ENCODE measurements at places on chromosomes 7 and 10. TPM values are rescaled to one million over a fixed set of nuclear protein-coding genes. Genes with fewer than 3 reads are reported as not detected.

DNA sequence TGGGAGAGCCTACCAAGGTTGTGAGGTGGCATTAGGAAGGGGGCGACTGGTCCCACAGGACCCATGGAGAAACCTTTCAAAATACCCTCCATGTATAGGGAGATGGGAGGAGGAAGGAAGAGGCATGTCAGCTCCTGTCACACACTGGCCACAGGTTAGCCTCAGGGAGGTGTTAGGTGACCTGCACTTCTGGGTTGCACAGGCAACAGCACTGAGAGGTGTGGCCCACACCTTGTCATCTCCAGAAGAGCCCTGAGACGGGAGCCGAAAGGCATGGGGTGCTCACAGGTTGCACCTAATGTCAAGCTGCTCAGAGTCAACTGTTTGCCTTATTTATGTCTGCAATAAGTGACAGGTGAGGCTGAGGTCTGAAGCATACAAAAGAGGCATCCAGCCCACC is 14.6 kb upstream of the USP6NL start:
- DNase-seq, result no peak

OR13A1 gene
- total RNA-seq, result not detected

DNA sequence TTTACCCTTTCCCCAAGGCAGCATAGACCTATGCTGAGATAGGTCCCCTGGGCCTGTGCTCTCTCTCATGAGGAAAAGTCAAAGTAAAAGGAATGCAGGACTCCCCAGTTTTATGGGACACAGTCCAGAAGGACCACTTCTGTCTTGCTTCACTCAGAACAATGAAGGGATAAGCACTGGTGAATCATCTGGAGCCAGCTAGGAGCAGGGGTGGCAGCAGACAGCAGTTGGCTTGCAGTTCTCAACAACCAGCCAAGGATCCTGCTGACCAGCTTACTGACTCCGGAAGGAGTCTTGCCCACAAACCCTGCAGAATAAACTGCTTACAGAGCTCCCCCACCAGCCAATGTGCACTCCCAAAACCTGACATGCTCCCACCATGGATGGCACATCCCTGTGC is 152.1 kb upstream of the GHITM start:
- DNase-seq, result no peak

DNA sequence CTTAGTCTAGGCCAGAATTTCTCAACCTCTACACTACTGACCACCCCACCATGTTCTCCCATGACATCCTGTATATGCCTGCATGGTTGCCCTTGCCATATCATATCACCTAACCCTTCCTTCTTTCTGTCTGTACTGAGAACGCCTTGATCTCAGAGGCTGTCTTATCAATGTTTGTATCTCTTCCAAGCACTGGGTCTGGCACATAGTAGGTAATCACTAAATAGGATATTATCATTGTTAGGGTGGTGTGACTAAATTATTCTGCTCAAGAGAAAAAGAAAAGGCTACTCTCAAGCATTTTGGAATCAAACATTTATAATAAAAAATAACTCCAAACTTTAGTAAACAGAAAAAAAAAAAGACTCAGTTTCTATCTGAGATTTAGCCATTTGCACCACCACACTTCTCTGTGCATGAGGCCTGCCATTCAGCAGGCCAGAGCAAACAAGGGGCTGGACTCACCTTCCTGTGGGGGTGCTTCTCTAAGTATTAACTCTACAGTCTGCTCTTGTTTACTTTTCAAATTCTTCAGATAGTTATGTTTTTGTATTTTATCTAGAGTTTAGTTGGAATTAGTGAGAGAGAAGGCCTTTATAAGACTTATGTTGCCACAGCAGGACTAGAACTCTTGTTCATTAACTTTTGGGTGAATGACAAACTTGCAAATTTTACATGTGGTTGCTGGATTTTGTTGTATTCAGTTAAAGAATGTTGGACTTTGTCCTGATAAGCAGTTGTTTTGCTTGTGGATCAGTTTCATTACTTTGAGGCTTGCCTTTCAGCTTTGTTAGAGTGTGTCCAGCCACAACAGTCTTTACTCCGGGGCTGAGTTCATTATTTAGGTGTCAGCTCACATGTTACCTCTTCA is 5.4 kb downstream of the AGBL3 start:
- no peak for DNase-seq

FRAT1 gene
- total RNA-seq, result 10.0 TPM

DNA sequence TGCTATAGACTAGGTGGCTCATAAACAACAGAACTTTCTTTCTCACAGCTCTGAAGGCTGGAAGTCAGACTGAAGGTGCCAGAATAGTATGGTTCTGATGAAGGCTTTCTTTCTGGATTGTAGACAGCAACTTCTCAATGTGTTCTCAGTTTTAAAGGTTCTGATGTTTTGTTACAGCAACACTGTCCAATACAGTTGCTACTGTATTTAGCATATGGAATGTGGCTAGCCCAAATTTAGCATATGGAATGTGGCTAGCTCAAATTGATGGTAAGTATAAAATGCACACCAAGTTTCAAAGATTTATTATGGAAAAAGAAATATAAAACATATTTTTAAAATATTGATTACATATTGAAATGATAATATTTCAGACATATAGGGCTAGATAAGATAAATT is 145.3 kb downstream of the MBL2 start:
- no peak for DNase-seq

DNA sequence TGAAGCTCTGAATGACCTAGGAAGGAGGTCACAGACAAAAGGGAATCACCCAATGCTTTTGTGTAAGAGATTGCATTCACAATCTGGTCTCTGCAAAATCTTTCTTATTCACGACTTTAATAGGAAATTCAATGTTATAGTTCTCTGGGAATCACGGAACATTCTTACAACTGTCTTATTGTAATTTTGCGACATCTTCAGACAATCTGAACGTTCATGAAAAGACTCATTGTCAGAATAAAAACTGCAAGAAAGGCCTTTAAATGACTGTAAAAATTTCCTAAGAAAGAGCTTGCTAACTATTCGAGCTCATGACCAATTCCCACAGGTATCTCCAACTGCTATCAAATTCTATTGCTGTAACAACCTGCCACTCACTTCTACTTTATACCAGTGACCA is 130.7 kb downstream of the DGKI start:
- no peak for DNase-seq

- DNase-seq, result peak; percentile 79
These were observed 7.2 kb upstream of the MBL2 start for GRCh38 chr10:52779541-52780390.

SEC61G gene
- total RNA-seq, result 57.8 TPM

GRCh38 chr10:52442576-52442975 is 128.5 kb downstream of the DKK1 start:
- DNase-seq, result no peak

DNA sequence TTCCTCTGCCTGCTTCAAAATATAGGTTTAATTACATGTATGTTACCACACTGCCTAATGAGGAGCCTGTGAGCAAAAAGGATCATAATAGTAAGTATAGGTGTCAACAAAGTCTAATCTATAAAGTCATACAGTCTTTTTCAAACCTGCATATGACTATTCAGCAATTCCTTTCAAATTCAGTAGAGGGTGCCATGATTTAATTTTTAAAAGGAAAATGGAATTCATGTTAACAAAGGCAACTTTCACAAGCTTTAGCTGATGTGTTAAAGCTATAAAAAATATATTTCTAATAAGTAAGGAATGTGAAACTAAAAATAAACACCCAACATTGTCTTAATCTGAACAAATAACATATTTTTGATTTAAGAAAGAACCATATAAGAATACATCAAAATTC is 52.1 kb downstream of the MPP7 start:
- no peak for DNase-seq

DNA sequence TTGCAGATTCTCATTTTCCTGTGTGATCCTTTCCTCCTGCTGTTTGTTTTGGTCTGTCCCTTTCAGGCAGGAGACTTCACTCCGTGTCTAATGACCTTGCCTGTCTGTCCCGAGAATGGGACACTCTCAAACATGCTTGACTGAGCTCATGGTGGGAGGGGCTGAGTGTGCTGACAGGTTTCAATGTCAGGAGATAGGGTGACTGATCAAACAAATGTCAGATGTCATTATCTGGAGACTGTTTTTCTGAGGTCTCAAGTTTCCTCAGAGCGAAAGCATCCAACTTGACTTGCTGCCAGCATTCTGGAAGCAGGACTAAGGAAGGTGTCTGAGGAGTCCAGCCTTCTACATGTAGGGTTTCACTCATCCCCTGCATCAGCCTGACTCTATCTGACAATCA is 228.8 kb upstream of the KIAA1217 start:
- no peak for DNase-seq

AOAH gene
- total RNA-seq, result 3.3 TPM

DNA sequence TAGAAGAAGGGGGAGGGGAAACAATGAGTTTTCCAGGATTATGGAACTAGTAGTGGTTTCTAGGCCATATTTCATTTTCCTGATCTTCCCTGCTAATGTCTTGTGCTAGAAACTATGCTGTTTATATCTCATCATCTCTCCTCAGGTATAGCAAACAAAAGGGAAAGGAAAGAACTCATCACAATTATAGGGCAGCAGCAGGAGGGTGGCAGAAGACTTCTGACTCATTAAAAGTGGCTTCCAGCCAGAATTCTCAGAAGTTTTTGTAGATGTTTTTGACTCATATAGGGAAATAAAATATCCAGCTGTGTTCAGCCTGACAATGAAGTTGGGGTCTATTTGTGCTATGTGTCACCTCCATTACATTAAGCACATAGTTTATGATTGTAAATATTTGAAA is 6.5 kb downstream of the AHR start:
- DNase-seq, result no peak

CCL26 gene
- not detected for total RNA-seq

ATRNL1 gene
- 1.3 TPM for total RNA-seq

DNA sequence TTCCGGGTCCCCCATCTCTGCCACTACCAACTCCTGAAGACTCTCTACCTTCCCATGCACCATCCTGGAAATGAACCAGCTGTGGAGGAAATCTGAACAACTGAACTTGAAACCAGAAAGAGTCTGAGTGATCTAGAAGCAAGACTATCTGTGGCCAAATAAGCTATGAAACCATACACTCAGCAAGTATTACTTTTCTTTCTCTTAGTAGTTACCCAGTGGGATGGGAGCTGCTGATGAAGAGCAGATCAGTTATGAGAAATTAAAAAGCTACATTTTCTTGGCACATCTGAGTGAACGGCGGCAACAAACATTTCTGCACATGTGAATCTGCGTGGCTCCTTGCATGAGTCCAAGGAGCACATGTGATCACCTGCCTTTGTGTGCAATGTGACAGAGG is 31.6 kb upstream of the AGK start:
- no peak for DNase-seq

GRCh38 chr7:94436018-94436604 is 41.4 kb downstream of the COL1A2 start:
- peak; percentile 60 for DNase-seq

- DNase-seq, result no peak
These were observed 46.7 kb upstream of the ANTXRL start for GRCh38 chr10:46239993-46240683.

GPR26 gene
- total RNA-seq, result not detected

DNA sequence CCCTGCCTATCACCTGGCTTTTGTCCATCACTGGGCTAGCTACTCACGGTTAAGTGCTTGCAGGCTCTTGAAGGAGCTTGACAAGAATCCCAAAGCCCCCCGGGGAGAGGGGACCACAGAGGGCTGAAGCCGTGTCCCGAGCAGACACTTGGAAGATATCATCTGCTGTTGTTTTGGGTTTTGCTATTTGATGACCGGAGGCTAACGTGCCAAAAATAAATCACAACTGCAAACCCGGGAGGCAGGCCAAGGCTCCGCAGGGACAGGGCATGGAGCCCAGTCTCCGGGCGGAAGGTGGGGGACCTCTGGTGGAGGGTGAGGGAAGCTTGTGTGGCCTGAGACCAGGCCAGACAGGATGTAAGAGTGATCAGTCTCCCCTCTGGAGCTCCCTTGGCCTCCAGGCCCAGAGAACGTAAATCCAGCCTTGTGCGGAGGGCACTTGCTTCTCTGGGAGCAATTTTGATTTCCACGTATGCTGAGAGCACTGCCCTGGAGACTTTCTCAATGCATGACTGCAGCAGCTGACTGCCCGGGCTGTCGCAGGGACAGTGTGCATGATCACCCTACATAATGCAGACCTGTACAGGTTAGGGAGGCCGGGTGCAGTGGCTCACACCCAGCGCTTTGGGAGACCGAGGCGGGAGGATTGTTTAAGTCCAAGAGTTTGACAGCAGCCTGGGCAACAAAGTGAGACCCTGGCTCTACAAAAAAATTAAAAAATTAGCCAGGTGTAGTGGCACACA is at the start of gene PHKG1:
PHKG1 (minus strand) TSS at position 164 of the 743 bp plus-strand sequence. CDS start 4,011 bp downstream, outside the sequence.
- peak; percentile 90 for DNase-seq

- DNase-seq, result no peak
These were observed 942.5 kb upstream of the ZWINT start for GRCh38 chr10:57303566-57303965.

- DNase-seq, result no peak
These were observed 643.7 kb downstream of the INHBA start for GRCh38 chr7:41058986-41059741.

DNA sequence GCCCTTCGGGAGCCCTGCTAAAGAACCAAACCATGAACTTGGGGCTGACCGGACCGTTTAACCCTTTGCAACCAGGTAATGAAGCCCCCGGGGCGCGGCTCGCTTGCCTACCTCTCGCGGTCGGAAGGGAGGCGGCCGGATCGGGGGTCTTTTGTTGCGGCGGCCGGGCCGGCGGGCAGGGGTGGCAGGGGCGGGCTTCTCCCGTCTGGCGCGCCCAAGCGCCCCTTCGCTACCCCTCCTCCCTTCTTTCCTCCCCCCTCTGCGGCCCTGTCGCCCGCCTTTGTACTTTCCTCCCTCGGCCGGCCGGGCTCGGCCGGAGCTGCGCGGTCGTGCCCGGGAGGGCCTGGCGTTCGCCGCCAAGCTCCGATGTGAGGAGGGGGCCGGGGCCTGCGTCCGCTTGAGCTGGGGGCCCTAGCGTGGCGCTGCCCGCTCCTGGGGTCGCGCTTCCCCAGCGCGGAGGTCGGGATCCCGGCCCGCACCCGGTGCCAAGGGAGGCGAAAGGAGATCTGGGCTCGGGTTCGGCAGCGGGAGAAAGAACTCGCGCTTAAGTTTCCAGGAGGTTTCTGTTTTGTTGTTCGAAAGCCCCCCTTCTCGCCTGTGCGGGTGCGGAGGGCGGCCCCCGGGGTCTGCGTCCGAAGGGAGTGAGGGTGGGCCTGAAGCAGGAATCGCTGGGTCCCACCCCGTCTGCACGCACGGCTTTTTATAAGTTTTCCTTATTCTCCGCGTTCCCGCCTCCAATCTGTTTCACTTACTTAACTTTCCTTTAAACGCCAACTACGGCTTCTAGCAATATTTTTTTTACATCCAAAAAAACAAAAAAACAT is 436.8 kb upstream of the GALNT17 start:
- DNase-seq, result peak; percentile 53

All from left lobe of liver (tissue), 2 donors.